ENCODE measurements at places on chromosomes 12 and 14.
A peak's percentile ranks its signal among the peaks of the same experiment; 100 is the strongest.

DNA sequence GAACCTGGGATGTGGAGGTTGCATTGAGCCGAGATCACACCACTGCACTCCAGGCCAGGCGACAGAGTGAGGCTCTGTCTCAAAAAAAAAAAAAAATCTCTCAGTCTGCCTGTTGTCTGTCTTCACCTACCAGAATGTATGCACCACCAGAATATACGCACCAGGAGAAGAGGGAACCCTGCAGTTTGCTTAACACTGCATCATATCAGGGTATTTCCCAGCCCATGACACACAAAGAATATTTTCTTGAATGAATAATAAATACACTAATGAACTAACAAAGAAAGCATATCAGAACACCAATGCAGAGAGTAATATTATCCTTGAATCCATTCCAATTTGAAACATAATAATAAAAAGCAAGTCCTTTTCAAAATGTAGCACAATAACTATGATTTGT is 44.2 kb upstream of the FOXN3 start:
- DNase-seq: no peak

DNA sequence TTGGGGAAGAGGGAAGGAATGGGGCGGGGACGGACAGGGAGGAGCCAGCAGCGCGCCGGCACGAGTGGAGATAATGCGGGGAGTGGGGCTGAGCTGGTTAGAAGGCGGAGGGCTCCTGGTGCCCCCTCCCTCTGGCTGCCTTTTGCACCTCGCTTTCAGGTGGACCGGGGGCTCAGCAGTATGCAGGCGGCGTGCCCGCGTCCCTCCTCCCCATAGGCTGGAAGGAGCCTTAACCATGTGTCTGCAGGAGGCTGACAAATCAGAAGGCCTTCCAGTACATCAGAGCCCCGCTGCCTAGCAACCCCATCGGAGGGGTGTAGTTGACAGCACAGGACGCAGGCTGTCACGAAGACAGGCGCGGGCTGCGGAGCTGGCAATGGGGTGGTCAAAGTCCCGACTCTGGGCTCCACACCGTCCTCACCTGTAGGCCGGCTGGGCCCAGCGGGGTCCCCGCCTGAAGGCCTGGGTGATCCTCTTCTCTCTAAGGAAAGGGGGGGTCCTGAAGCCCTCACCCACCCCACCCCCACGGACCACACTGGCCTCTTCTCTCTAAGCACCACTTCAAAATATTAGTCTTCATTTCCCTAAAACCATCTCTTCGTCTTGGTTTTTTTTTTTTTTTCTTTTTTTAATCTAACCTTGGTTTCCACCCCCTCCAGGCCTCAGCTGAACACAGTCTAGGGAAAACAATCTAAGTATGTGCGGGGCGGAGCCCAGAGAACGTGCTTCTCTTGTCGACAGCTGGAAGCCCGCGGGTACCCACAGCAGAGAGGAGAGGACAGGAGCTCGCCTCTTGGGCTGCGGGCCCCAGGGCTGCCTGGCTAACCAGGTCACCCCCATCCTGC is 44.5 kb downstream of the KDM2B start:
- peak; percentile 67 for DNase-seq

GRCh38 chr14:92670643-92671366 is 77.6 kb downstream of the LGMN start:
- DNase-seq: peak; percentile 19

DNA sequence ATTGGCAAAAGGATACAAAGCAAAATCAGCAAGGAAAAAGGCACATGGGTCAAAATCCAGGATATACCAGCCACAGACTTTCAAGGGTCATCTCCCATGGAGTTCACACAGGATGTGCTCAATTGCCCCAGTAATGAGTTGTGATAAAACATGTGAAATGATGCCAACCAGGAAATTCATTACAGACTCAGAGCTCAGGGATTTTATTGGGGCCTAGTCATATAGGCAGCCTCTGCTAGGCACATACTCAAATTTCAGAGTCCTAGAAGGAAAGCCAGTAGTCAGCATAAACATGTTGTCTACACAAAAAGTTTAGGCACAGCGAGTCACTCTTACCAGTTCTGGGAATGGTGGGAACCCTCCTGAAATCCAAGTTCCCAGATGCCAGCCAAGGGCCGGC is 64.4 kb upstream of the OSBPL8 start:
- peak; percentile 78 for DNase-seq

- DNase-seq: peak; percentile 49
Observed at GRCh38 chr12:118136559-118137003, 657 bp downstream of the PEBP1 start.

DNA sequence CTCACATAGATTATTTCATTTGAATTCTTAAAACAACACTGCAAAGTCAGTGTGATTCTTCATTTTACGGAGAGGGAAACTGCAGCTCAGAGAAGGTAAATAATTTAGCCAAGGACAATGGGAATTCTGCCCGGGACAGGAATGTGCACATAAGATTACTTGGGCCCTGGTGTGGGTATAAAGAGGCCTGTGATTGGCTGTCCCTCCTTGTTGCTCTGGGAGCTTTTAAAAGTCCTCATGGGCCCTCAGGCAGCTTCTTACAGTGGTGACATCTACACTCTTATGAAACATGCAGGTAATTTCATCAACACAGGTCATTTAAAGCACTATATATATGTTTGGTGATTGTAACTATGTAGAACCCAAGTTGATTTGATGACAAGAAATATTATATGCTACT is 100.3 kb downstream of the ESR2 start:
- no peak for DNase-seq

- no peak for DNase-seq
Observed at GRCh38 chr12:3172124-3173007, 95.2 kb downstream of the TSPAN9 start.

DNA sequence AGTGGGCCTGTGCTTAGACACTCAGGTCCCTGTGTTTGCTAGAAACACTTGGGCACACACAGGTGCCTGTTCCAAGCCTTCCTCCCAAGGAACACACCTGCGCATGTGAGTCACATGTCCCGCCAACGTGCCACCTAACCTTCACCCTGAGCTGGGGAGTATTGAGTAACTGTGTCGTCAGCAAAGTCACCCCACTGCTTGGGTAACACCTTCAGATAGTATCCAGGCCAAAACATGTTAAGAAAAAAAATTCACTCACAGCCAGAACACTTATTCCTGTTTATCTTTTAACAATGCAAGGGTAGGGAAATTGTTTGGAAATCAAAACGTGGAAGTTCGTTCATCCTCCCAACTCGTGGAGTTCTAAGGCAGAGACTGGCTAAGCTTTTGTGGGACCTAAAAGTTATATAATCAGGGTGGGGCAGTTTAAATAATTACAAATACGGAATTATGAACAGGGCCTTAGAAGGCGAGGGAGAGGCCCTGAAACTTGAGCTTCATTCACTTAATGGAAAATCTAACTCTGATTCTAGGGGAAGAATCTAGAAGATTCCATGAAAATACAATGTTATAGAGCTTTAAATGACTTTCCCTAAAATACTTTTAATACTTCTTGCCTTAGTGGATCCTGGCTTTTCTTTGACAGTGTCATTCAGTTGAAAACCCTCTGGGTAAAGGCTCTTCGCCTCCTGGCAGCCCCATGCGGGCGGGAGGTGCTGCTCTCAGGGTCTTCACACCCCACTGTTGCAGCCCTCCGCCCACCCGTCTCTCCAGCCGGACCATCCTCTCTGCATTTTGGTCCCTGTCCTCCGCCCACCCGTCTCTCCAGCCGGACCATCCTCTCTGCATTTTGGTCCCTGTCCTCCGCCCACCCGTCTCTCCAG is 30.3 kb upstream of the ADIPOR2 start:
- no peak for DNase-seq

Measured in EL (cell line).